HAP-1 (cell line): ENCODE measurements at places on chromosomes 11 and 22.

DNA sequence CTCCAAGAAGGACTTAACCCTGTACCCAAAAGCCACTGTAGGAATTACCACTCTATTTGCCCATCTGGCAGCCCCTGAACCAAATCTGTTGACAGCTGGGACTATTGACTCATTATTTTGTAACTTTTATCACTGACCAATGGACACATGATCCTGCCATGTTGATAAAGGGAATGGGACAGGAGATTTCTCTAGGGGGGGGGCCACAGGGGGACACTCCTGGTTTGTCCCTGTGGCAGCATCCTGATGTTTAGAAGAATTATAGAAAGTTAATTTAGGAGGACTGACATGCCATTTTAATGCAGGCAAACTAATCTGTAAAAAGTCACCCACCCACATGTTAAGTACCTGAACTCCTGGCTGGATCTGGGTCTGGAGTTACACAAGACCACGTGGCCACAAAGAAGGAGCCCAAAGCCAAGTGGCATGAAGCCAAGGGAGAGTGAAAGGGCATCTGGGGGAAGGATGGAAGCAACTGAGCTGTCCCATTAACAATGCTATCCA lies 558.1 kb downstream of the ETS1 start:
- no peak for DNase-seq

DNA sequence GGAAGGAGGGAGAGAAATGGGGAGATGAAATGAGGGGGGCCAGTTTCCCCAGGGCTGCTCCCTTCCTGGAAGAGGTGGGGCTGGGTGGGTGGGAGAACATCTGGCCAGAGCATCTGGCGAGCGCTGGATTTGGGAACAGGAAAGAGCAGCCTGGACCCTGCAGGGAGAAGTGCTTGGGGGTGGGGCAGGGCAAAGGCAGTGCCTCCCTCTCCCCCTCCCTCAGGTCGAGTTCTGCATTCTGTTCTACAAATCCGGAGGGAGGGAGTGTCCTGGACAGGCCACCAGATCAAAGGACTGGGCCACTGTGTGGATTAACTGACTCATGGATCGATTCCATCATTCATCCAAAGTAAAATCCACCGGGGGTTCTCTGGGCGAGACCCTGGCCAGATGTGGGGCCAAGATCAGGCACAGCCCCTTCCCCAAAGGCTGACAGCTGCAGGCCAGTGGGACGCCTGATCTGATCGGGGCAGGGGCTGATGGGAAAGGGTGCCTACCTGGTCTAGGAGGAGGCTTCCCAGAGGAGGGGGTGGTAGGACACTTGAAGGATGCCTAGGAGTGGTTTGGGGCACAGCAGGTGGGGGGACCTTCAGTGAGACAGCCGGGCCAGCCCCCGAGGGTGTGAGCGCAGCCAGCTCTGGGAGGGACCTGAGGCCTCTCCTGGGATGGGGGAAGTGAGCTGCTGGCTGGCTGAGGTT lies 57.5 kb downstream of the CACNA1I start:
- no peak for DNase-seq

GRCh38 chr11:86302092-86302793 lies at the start of gene HIKESHI:
TSS of gene HIKESHI (plus strand) at chr11:86302240. CDS start at chr11:86302449, 209 bp downstream.
- peak; percentile 97 for DNase-seq

GRCh38 chr11:24093375-24093774 lies 403.5 kb upstream of the LUZP2 start:
- no peak for DNase-seq

- no peak for DNase-seq
These were observed 287 bp downstream of the RPS13 start for GRCh38 chr11:17077240-17077519.

- no peak for DNase-seq
These were observed 61.1 kb downstream of the FLRT1 start for GRCh38 chr11:64096835-64097234.

- no peak for DNase-seq
These were observed 58.7 kb upstream of the SLN start for GRCh38 chr11:107770551-107770951.

DNA sequence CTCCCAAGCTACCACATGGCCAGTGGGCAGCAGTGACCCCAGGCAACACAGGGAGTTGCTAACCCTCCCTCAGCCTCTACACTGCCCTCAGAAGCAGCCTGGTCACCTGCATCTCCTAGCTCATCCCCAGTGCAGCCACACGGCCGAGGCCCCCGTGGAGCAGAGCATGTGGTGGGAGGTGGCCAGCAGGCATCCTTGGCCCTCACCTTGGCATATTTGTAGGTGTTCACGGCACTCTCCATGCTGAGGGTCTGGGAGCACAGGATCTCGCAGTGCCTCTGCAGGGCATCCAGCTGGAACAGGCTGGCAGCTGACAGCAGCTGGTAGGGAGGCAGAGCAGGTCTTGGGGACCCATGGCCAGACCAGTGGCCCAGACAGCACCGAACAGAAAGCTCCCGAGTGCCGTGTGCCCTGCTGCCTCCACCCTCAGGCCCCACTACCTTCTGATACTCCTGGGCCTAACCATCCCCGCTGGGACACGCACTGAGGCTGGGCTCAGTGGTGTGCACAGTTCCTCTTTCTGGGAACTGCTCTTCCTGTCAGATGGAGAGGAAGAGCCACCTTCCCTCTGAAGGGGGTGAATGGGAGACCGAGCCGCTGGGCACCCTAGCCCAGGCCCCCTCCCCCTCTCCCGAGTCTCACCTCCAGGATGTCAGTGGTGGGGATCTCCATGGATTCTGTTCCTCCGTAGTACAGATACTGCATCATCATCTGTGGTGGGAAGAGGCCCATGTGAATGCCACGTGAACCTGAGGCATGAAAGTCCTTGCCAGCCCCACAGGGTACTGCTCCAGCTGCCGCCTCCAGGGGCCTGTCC lies 48.8 kb downstream of the NAT10 start:
- no peak for DNase-seq

- DNase-seq, result peak; percentile 78
These were observed 27.8 kb downstream of the RELT start for GRCh38 chr11:73404048-73404447.

DNA sequence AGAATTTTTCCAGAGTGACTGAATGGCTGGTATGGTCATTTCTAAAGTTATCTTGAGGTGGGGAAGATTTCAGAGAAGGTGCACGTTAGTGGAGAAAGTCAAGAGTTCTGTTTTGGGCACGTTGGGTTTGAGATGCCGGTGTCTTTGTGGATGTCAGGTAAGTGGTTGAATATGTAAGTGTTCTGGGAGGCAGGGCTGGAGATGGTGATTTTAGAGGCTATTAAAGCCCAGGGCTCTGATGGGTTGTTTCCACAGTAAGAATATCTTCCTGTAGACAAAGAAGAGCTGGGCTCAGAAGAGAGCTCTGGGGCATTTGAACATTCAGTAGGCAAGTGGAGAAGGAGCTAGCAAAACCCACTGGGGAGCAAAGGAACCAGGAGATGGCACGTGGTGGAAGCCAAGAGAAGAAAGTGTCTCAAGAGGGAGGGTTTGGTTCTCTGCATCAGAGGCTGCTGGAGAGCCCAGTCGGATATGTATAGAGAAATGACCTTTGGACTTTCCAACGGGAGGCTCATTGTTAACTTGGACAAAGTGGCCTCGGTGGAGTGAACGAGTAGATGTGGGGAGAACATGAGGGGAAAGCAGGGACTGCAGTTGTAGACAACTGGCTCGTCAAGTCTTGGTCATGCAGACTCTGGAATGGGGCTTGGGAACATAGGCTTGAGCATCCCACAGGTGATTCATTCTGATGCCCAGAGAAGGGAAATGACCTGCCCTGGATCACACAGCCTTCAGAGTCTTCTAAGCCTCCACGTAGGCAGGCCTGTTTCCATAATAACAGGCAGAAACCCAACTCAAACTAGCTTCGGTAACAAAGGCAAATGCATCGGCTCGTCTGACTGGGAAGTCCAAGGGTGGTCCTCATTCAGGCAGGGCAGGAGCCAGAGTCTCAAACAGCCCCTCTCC lies 98.4 kb upstream of the PARVA start:
- no peak for DNase-seq

DNA sequence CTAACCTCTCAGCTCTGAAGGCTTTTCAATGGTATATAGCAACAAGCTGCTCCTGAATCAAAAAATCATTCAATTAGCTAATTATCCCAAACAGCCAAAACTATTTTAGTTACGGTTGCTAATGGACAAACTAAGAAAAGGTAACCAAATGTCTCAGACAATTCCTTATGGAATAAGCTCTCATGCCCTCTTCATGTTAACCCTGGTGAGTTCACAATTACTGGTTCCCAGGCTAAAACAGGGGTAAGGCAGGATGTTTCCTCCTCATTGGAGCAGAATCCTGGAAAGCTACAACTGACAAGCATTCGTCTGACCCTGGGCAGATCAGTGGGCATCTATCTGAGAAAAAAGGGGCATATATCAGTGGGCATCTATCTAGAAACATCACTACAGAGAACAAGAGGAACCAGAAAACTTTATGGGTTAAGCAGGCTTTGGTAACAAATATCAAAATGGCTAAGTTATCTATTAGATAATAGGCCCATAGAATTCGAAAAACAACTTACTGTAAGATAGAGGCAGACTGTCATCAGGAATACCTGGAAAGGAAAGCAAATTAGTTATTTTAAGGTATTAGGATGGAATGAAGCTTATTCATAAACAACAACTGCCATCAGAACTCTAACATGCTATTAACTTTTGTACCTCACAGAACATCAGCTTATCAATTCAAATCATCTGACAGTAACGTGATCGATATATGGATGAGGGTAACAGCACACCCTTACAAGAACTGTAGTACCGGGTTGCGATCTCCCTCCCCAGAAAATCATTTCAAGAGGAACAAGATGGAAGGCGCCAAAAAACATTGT lies 14.8 kb upstream of the WDR74 start:
- no peak for DNase-seq
